ENCODE measurements at places on chromosomes 4 and X.
A peak's percentile ranks its signal among the peaks of the same experiment; 100 is the strongest.

DNA sequence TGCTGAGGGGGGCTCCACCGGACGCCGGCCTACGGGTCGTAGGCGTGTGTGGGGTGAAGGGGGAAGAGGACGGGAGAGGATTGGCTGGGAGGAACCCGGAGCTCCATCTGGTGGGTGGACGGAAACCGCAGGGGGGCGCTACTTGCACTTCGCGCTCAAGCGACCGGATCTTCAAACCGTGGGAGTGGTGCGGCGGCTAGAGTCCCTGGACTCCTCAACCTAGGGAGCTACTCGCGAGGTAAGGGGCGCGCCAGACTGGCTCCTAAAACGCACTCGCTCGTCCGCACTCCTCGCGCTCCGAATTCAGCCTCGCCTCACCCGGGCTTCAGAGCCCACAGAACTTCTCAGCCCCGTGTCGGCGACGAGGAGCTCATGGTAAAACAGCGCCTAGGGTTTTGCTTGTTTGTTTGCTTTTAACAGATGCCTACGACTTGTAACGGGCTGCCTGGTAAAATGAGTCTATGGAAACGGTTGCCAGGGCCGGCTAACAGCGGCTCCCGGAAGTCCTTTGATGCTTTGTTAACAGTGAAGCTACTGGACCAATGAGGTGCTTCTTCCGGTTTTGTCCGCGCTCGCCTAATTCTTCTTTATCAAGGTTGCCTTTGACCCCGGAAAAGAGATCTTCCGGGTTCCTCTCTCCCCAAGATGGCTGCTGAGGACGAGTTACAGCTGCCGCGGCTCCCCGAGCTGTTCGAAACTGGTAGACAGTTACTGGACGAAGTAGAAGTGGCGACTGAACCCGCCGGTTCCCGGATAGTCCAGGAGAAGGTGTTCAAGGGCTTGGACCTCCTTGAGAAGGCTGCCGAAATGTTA, at the start of gene IGBP1:
Gene IGBP1 (plus strand): TSS at position 145 of the 813 bp plus-strand sequence. CDS start 501 bp downstream, at position 646.
- DNase-seq = peak; percentile 63

DNA sequence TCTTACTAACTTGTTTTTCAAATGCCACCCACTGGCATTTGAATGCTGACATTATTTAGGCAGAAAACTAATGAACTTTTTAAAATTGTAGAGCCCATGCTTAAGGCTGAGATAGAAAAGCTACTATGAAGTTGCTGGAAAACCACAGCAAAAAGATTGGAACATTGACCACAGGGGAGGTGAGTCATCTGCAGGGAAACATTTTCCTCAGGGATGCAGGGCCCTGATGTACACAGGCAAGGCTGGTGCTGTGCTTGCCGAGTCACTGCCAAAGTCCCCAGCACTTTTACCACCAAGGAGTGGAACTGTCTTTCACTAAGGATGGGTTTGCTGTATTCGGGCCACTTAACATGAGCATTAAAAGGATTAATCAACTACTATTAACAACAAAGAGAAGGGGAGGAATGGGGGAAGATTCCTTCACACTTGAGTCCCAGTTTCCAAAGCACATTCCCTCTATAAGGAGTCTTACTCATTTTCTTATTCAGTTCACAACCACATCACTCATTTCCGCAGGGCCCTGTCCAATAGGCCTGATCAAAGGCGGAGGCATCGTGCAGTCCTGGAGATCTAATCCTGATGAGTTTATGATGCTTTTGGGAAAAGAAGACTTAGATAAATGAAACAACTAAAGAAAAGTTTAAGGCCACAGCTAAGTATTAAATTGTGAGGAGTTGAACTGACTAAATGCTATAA, 202.9 kb upstream of the NPY2R start:
- DNase-seq = no peak

DNA sequence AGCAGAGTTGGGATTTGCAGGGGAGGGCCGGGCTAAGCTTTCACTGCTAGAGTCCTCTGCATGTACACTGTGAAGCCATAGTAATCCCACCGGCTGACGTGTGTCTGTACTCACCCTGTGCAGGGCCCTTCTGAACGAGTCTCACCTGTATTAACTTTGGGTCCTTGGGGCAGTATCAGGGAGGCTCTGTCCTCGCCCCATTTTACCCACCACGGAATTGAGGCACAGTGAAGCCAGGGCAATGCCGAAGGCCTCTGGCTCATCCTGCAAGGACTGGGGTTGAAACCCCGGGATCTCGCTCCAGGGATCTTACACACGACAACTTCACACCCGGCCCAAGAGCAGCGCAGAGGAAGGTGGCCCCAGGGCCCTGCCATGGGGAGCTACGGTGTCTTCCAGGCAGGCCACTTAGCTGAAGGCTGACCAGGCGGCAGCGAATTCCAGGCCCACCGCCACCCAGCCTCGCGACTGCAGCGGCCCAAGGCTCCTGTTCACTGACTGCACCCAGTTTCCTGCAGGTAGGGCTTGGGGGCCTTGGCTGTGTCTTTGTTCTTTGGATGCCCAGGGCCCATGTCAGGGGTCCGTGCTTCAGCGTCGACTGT, 75.5 kb upstream of the ADRA2C start:
- DNase-seq = no peak

- DNase-seq = no peak
Measured at GRCh38 chr4:108700081-108700757, 49.8 kb downstream of the OSTC start.

DNA sequence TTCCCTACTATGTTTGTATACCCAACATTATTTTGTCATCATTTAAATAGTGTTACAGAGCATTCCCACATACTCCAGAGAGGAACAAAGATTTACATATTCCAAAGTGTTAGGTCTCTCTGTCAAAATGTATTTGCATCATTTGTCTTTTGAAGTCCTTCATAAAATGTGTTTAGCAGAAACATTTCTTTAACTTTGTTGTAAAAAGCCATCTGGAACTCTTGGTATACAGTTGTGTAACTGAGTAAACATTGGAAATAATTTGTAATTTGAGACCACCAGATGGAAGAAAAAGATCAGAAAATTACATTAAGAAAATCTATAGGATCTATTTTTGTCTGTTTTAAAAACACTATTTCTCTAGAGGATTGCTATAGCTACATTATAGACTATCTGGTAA, 56.6 kb upstream of the ALB start:
- DNase-seq = no peak

Data from activated CD4-positive, alpha-beta T cell treated with anti-CD3 and anti-CD28 coated beads for 1 hour (primary cell).